Left lobe of liver (tissue), 2 donors: ENCODE measurements at places on chromosomes 5 and 9.

DNA sequence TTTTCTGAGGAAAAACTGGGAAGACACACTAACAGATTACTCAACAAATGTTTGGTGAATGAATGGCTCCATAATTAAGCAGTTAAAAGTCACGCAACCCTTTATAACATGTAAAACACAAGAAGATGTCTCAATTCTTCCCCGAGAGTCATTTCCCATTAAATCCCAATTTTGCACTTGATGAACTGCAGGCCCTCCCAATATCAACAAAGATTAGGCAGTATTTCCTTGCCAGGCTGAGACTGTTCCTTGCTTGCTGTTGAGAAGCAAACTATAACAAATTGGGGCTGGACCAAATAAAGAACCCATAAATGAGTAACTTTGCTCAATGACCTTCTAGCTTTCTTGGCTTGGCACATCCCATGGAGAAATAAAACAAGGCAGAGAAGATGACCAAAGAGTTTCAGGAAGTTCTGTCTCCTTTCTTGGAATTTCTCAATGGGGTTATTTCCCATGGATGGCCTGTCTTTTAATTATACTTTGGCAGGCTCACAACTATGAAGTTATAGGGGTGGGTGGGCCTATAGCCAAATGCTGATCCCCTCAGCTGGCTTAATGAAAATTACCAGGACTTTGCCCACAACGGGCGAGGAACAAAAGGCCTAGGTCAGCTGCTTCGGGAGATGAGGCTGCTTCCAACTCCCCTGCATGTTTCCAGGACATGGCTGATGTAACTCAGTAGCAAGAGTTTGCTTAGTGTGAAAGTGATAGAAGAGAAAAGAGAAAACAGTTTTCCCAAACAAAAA is 243.1 kb upstream of the RFX3 start:
- no peak for DNase-seq

DNA sequence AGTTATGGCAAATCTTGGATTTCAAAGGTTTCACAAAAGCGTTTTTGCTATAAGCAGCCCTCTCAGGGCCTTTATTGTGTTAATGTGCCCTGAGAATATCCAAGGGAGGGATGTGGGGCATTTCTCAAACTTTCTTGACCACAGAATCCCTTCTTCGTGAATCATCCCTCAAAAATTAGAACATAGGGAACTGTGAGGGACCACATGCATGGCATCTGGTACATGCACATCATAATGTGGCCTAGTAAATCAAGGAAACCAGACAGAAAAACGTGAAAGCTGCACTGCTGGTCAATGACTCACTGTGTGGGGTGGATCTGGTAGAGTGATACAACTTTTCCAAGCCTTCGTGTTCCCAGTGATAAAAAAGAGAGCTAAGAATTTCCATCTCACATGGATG is 22.4 kb downstream of the DDX31 start:
- DNase-seq = no peak

DNA sequence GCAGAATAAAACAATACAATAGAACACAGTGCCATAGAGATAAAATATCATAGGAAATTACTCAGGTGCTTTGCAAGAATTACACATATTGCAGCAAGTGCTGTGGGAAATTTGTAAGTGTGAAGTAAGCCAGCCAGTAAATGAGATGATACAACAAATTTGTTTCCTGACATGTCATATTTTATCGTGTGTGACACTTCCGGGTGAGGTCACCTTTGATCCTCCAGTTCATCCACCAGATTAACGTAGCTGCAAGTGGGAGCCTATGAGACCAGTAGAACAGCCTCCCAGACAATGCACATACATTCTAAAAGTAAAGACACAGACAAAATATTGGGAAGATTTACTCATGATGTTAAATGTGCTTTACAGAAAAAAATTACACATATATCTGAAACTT is 72.2 kb downstream of the PRDM9 start:
- no peak for DNase-seq

DNA sequence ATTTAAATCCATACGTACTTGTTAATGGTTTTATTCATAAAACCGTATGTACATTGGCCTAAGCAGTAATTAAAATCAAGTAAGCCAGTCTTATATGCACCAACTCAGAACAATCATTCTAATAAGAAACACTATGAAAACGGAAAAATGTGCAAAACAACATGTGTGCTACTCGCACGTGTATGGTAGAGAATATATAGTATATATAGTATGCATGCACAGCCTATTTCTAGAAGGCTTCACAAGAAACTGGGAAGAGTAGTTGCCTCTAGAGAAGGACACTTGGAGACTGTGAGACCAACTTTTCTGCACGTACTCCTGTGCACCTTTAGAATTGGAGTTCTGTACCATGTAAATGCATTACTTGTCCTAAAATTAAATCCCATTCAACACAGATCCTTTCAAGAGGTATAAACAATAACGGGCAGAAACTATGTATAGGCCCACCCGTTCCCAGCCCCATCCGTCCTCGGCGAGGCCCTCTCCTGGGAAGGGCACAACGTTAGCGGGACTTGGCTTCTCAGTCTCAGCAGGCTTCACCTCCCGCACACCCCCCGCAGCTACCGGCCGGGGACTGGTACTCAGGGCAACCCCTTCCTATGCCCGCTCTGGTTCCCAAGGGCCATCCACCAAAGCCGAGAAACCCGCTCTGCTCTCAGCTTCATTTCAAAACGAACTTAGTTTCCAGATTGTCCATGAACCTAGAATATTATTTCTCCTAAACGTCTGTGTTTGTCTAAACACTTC is 2.0 kb downstream of the CDC14B start:
- peak; percentile 48 for DNase-seq

DNA sequence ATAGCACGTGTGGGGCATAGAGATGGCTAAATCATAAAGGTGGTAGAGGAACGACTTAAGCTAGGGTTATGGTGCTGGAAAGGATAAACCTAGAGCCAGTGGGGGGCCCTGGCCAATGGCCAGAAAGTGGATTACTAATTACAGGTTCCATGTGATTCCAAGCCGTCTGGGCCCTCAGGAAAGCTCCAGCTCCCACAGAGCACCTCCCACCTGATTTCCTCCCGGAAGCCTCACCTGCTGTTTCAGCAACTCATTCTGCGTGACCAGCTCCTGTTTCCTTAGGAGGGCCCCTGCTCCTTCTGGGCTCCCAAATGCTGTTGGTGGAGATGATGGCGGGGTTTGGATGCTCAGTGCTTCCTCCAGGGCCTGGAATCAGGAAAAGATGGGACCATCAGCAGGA is 16.2 kb downstream of the GPX3 start:
- DNase-seq = no peak

DNA sequence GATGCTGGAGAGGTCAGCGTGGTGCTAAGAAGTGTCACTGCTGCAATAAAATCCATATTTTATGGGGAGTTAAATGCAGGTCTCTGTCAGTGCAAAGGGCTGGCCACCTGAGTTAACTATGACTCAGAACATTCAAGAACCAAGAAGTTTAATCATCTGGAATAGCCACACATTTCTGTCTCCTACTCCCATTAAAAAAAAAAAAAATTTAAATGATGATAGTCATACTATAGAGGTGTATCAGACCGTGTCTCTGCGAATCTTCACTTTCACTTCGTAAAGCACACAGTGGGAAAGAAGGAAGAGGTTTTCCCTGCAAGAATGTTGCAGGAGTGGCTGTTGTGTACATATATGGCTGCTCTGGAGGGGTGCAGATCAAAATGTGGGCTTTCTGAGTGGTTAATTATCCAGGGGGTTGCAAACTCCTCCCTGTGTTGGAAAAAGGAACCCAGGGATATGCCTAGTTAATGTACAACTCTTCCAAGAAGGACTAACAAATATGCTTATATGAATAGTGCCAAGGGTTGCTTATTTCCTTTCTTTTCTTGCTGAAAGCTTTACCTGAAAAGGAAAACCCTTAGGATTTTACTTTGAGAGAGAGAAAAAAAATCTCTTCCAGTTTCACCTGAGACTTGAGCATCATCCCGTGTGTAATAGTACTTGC is 1.5 kb downstream of the CDH6 start:
- DNase-seq = no peak

GRCh38 chr5:120096413-120096812 is 367.7 kb upstream of the PRR16 start:
- DNase-seq = no peak

DNA sequence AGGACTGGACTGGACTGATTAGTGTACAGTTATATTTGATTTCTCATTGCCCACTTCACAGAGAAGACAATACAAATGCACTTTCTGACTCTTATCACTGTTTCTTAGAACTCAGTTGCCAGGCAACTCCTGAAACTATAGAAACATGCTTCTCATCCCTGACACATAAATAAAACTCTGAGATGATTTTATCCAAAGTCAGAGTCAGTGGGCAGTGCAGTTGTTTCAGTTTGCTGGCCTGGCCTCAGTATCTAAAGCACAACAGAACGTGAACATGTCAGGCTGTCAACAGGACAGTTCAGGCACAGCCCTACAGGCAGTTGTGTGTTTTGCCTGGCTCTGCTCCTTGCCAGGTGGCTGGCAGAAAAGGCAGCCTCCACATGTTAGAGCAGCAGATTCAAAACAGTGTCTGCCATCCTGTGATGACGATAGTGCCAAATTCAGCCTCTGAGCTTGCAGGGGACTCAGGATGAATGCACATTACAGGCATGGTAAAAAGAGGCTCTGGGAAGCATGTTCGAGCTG is 65.1 kb upstream of the CCDC152 start:
- DNase-seq = no peak

DNA sequence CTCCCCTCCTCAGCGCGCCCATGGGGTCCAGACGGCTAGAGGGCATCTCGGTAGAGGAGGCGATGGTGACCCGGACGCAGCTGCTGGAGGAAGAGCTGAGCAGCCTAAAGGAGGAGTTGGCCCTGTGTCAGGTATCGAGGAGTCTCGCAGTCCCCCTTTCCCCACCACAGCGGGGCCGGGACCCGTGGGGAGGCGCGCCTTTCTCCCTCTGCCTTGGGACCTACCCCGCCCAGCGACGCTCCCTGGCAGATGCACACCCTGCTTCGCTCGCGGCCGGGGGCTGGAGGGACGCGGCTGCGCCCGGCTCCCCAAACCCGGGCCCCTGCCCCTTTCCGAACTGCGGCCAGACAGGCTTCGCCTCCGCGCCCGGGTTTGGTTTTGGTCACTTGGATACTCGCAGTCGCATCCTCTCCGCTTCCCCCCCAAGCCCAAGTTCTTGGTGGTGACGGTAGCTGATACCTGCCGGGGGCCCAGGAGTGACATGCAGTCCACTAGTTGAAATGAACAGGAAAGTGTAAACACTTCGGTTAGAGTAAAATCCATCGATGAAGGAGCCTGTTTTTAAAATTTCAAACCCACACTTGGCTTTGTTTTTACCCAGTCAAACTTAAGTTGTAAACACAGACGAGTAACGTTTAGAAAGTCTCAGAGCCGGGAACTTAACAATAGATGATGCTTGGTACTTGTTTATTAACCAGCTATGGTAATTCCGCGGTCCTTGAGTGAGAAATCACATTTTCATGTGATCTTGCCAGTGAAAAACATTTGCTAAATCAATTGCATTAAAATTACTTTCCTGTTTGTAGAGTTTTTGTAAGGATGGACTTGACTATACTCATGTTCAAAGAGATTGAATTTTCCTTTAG is 688 bp downstream of the CNTLN start:
- DNase-seq = peak; percentile 58

GRCh38 chr5:168110384-168110783 is 181.1 kb upstream of the WWC1 start:
- no peak for DNase-seq

DNA sequence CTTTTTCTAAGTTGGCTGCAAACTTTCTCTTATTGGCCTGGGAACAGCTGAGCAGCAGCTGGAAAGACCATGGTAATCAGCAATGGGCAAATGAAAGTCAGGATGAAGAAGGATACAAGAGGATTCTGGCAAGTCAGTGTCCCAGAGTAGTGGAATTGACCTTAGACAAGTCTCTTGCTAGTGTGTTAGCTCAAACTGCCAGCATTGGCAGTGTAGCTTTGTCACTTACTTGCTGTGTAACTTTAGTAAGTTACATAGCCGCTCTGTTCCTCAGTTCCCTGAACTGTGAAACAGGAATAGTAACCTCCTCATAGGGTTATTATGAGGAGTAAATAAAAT is 3.6 kb downstream of the ALDH1A1 start:
- no peak for DNase-seq

DNA sequence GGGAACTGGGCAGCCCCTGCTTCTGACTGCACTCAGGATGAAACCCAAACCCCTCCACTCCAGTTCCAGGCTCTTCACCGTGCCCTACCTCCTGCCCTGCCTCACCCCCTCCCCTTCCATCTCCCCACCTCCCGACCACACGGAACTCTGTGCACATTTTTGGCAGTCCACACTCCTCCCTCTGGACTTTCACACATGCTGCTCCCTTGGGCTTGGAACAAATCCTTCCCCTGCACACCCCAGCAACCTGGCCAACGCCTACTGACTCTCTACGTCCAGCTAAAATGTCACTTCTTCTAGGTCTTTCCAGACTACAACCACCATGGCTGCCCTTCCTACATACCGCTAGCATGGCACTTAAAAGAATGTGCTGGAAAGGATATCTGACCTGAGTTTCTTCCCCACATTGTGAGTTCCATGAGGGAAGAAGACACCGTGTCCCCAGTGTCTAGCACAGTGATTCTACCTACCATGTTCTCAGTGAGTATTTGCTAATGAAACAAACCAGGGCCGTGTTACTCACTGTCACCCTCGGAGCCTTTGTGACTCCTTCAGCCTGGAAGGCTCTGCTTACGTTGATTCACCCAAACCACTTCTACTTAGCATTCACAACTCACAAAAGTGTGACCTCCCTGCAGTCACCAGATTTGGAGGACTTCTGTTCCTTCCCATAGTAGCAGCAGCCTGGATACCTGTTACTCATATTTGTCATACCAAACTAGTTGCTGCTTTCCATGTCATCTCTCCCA is 18.7 kb downstream of the RETREG1 start:
- DNase-seq = no peak

GRCh38 chr9:127021664-127022363 is 100.6 kb downstream of the ANGPTL2 start:
- DNase-seq = no peak

DNA sequence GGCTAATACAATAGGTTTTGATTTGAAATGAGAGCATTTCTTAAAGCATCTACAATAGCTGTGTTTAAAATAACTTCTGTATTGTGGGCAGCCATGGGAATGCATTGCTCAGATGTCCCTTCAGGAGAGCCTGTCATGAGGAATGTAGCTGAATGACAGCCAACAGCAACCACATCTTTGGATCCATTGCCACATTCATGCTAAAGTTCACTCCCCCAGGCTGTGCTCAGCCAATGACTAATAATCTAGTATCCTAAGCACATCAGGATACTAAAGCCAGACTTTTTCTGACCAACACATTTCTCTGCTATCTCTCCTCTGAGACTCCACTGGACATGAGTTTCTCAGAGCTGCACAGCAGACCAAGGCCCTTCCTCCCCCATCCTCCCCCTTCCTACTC is 45.5 kb downstream of the HTR1A start:
- no peak for DNase-seq

DNA sequence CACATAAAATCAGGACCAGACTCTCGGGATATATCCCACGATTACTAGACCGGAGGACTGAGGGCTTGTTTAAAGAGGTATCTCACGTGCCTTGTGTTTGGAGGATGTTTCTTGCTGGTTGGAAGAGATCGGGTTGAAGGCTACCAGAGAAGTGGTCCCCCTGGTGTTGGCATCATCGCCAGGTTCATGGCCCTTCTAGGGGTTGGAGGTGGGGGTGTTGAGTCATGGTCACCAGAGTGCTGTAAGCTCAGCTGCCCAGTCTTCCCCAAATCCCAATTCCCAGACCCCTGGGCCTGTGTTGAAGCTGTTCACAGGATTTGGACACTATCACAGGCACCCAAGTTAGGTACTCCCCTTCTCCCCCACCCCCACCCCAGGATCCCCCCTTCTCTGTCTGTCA is 29.1 kb upstream of the PRDM12 start:
- no peak for DNase-seq

- DNase-seq = no peak
Measured at GRCh38 chr5:6900247-6901227, 187.3 kb downstream of the TENT4A start.

- no peak for DNase-seq
Measured at GRCh38 chr5:14557791-14558415, 23.7 kb upstream of the OTULINL start.
